Transverse colon (tissue), 4 donors: ENCODE measurements at places on chromosomes 2 and 18. TPM values are rescaled to one million over a fixed set of nuclear protein-coding genes. Genes with fewer than 3 reads are reported as not detected.
A peak's percentile ranks its signal among the peaks of the same experiment; 100 is the strongest.

DNA sequence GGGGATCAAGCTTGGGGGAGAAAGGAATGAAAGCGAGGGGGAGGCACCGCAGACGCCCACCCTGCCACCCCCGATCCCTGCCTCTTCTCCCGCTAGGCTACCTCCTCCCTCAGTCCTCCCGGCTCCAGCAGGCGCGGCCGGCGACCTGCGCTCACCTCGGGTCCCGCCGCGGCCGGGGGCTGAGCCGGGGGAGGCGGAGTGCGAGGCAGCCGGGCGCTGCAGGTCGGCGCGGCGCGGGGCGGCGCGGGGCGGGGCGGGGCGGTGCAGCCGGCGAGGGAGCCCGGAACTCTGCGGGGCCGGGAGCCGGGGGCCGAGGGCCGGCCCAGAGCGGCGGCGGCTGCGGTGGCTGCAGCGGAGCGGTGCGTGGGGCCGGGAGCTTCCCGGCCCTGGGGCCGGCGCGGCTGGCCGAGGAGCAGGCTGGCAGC lies 477 bp downstream of the ACVR1 start:
- peak; percentile 71 for DNase-seq

DNA sequence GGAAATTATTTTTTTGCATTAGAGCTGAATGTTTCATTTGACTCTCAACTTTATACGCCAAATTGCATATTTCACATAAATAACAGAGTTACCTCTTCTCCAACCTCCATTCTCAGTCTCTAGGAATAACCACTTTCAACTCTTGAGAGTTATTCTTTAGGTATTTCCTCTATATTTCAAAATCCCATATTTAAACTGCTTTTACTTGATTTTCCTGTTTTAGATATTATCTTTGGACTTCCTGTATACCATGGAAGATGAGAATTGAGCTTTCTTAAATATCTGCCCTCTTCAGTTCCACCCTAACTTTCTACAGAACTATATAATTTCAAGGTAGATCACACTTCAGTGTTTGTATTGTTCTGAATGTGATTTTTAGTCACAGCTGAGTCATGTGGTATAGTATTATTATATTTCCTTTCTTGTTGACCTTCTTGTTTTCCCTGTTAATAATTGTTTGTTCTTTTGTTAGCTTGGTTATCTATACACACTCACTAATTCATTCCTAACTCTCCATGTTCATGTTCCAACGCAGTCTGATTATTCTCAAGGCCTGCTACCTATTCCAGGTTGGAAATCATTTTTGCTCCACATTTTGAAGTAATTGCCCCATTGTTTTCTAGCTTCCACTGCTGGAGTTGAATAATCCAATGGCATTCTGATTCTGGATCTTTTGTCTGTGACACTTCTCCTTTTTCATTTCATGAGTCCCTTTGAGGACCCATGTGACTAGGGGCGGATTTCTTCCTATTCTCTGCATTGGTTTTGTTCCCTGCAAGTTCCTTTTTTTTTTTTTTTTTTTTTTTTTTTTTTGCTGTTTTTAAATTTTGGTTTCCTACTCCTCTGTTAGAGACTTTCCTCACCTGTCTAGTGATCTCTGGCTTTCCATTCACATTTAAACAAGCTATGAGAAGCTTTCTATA lies 156.8 kb upstream of the RBMS1 start:
- no peak for DNase-seq

The UGT1A8 gene
- 13.9 TPM for total RNA-seq

The MAB21L4 gene
- not detected for total RNA-seq

The RUFY4 gene
- total RNA-seq = not detected
